ENCODE measurements at places on chromosomes 12 and 14. TPM values are rescaled to one million over a fixed set of nuclear protein-coding genes. Genes with fewer than 3 reads are reported as not detected.

CCDC175 gene
- polyA plus RNA-seq: not detected

GSC gene
- not detected for polyA plus RNA-seq

BICD1 gene
- 8.6 TPM for polyA plus RNA-seq

CLEC12A gene
- not detected for polyA plus RNA-seq

ESPL1 gene
- polyA plus RNA-seq: 7.3 TPM

KCNJ8 gene
- 8.7 TPM for polyA plus RNA-seq

CLEC4C gene
- not detected for polyA plus RNA-seq

YAF2 gene
- polyA plus RNA-seq: 10.0 TPM

RHOJ gene
- 78.7 TPM for polyA plus RNA-seq

HPD gene
- polyA plus RNA-seq: not detected

PSMA3 gene
- polyA plus RNA-seq: 129 TPM

BEGAIN gene
- 0.05 TPM for polyA plus RNA-seq

PABPN1 gene
- polyA plus RNA-seq: 143 TPM

EGLN3 gene
- 0.47 TPM for polyA plus RNA-seq

IAPP gene
- polyA plus RNA-seq: not detected

WBP11 gene
- polyA plus RNA-seq: 12.8 TPM
